ENCODE measurements at places on chromosomes 7 and 10. TPM values are rescaled to one million over a fixed set of nuclear protein-coding genes. Genes with fewer than 3 reads are reported as not detected.

The TMEM196 gene
- not detected for total RNA-seq

The COL1A2 gene
- 1,191 TPM for total RNA-seq

The IGFBP1 gene
- 0.47 TPM for total RNA-seq

The ZNF117 gene
- 7.8 TPM for total RNA-seq

The HOXA4 gene
- 0.85 TPM for total RNA-seq

The PLXDC2 gene
- 2.4 TPM for total RNA-seq

The TAS2R5 gene
- 0.94 TPM for total RNA-seq

The CFAP58 gene
- total RNA-seq = 0.56 TPM

The ANKRD1 gene
- total RNA-seq = 667 TPM

The GDF2 gene
- total RNA-seq = not detected

The KCNIP2 gene
- total RNA-seq = 0.27 TPM

The IFIT1 gene
- 1.8 TPM for total RNA-seq

The MYO1G gene
- under 0.01 TPM for total RNA-seq

The GCK gene
- total RNA-seq = 0.27 TPM

The OR6B1 gene
- not detected for total RNA-seq

The GPR146 gene
- 40.0 TPM for total RNA-seq

The CHCHD2 gene
- total RNA-seq = 302 TPM

The TWIST1 gene
- 2.8 TPM for total RNA-seq

The OPN4 gene
- not detected for total RNA-seq

The NOD1 gene
- total RNA-seq = 16.9 TPM

The WNT16 gene
- not detected for total RNA-seq

The MBL2 gene
- total RNA-seq = not detected

The OR2A42 gene
- 0.09 TPM for total RNA-seq

The ADAM8 gene
- total RNA-seq = 0.18 TPM

The ADAMTS14 gene
- not detected for total RNA-seq

The DIP2C gene
- 5.0 TPM for total RNA-seq

The AKR1C4 gene
- not detected for total RNA-seq

The C7orf57 gene
- 0.09 TPM for total RNA-seq

The HOXA5 gene
- total RNA-seq = 5.9 TPM

The SPDYE5 gene
- total RNA-seq = not detected

The ARHGEF35 gene
- total RNA-seq = 0.56 TPM

The GPNMB gene
- 0.27 TPM for total RNA-seq

The PRPS1L1 gene
- not detected for total RNA-seq

The DENND2A gene
- 0.66 TPM for total RNA-seq

The INA gene
- total RNA-seq = 0.18 TPM

The DOCK4 gene
- total RNA-seq = 199 TPM
